ENCODE measurements at places on chromosomes 2 and 18.

DNA sequence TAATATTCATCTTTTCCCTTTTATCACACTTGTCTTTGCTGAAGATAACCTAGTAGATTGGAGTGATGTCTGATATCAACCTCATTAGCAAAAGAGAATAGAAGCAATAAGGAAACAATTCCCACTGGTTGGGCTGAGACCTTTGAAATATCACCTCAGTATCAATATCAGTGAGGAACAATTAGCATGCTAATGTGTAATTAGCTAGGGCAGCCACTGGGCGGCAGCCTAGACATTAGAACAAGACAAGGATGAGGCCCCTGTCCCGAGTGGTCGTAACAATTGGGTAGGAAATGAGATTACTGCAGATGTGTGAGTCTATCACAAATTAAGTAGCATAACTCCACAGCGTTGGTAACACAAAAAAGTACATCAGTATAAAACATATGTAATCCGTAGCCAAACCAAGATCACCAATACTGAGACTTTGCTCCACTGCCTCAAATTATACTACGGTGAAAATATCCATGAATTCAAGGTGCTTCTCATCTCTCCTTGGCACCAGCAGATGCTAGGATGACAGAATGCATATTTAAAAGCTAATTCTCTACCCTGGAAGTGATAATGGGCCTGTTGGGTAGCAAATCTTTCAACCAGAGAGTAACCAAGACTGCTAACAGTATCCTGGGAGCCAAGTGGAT lies 99.1 kb downstream of the ALPK2 start:
- DNase-seq = peak; percentile 88

GRCh38 chr2:155250800-155251199 lies 552.3 kb downstream of the KCNJ3 start:
- DNase-seq = no peak

- DNase-seq = no peak
These were observed 13.1 kb downstream of the CTLA4 start for GRCh38 chr2:203880557-203881125.

DNA sequence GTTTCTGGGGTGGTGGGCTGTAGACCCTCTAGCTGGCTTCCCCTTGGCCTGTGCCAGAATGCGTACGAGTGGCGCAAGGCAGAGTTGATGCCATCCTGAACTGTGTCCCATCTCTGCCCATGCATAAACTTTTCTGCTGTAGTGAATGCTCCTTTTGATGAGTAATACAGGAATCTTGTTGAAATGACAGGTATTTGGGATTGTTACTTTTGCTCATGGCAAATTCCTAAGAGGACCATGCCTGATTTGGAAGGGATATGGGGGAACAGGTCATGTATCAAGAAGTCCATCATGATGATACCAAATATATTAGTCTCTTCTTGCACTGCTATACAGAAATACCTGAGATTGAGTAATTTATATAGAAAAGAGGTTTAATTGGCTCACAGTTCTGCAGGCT lies 648.0 kb downstream of the SLC4A3 start:
- no peak for DNase-seq

DNA sequence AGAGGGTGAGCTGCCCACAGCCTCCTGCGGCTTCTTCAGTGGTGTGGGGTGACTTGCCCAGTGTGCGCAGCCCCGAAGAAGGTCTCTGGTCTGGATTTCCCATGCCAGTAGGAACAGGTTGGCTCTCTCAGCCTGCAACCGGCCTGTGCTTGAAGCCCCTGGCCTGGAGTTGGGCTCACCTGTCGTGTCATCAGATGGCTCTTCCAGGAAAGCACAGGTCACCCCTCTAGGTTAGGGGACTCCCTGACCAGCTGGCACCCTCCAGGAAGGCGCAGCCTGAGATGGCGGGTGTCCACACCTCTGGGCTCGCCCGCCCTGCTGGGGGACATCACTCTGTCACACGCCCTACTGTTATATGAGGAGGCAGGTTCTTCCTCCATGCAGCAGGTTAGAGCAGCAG lies 179.8 kb downstream of the SEPTIN10 start:
- DNase-seq = no peak

DNA sequence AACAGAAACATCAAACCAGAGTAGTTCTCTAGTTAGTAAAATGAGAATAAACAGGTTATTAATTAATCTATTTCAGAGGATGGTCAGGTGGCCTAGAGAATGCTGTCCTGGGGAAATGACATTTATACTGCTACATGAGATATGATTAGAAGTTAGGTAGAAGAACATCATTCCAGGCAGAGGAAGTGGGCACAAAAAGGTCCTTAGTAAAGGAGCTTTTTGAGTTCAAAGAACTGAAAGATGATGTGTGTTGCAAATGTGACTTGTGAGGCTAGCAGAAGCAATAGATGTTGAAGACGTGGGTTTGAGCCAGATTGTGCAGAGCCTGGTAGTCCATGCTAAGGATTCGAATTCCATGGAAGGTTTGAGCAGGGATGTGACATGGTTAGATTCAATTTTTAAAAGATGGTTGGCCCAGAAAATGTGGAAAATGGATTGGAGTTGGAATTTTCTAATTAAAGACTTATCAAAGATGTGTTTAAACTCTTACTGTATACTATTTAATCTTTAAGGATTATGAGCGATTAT lies 34.2 kb downstream of the RAB10 start:
- DNase-seq = peak; percentile 62

- DNase-seq = no peak
These were observed 77.8 kb upstream of the TFCP2L1 start for GRCh38 chr2:121362774-121363173.

DNA sequence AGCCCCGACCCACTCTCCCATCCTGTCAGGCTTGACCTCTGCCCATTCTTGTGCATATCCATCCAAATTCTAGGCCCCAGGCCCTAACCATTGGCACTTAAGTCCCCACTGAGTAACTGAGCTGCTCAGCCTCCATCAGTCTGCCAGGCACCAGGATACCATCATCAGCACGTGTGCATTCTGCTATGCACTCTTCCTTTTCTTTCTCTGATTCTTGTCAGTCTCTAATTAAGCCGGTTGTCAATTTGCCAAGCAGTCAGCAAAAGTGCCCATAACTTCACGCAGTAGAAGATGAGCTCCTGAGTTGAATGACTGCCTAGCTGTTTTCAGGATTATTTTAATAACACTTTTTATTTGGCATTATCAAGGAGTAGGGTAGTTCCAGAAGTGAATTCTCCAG lies 107.2 kb downstream of the FEZ2 start:
- DNase-seq = no peak

DNA sequence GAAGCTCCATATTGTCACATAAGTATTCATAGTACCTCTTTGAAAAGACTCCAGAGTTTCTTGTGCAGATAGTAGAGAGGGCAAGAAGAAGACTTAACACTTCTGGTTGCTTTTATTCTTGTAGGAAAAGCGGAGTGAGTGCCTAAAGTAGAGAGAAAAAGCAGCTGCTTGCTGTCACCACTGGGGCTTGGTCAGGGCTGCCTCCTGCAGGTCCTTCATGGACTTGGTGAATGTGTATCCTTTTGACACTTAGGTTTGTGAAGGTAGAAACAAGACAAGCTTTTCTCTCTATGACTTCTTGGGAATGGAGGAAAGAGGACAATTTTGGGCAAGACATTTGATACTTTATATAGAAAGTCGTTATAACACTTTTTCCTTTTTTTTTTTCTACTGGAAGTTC lies 312.8 kb upstream of the FANCL start:
- no peak for DNase-seq

DNA sequence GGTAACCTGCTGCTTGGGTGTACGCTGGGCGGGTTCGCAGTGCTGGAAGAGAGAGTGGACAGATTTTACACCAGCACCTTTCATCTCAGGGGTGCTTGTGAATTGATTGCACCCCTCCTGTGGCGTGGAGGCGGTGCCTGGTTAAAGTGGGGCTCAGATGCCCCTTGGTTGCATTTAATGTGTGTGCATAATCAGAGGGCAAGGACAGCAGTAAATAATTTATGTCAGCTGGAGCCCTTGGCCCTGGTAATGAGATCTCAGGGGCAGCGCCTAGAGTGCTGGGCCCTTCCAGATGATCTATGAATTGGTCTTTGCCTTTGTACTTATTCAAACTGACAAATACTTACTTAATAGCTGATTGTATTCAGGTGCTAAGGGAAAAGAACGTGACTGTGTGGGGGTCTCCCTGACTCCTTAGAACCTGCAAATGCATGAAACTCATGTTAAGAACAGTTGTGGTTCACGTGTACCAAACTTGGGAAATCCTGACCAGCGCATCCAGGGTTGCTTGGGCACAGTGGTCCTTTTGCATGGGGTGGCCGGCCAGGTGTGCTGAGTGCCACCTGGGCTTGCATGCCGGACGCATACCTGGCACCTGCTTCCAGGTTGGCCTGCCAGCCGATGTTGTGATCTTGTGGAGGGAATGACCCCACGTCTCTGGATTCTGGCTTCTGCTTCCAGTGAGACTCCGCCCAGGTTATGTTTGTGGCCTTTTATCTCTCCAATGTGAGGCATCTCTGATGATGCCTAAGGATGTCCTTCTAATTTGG lies 118.5 kb downstream of the AGAP1 start:
- no peak for DNase-seq
